Occipital lobe (tissue), 3 donors: ENCODE measurements at places on chromosomes 7 and 10. TPM values are rescaled to one million over a fixed set of nuclear protein-coding genes. Genes with fewer than 3 reads are reported as not detected.

Gene LIPK
- not detected for total RNA-seq

Gene TAS2R41
- total RNA-seq: not detected

Gene SBDS
- 52.4 TPM for total RNA-seq

Gene TMEM270
- not detected for total RNA-seq

Gene ZNF727
- total RNA-seq: 0.47 TPM

Gene ACTL6B
- 109 TPM for total RNA-seq

Gene DENND2A
- 16.4 TPM for total RNA-seq

Gene GNGT1
- not detected for total RNA-seq
